ENCODE measurements at places on chromosomes 6 and 20.

GRCh38 chr20:9148291-9148690, 79.4 kb downstream of the PLCB4 start:
- no peak for DNase-seq

DNA sequence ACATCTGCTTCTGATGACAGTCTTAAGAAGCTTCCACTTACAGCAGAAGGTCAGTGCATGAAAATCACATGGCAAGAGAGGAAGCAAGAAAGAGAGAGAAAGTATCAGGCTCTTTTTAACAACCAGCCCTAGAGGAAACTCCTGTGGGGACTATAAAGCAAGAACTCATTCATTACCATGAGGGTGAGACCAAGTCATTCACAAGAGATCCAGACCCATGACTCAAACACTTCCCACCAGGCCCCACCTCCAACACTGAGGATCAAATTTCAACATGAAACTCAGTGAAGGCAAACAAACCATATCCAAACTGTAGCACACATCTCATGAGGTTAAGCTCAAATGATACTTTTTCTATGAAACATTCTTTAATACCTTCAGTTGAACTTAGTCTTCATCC, 643.2 kb upstream of the SYNCRIP start:
- DNase-seq = no peak

GRCh38 chr6:1494671-1495070, 105.3 kb downstream of the FOXF2 start:
- no peak for DNase-seq

DNA sequence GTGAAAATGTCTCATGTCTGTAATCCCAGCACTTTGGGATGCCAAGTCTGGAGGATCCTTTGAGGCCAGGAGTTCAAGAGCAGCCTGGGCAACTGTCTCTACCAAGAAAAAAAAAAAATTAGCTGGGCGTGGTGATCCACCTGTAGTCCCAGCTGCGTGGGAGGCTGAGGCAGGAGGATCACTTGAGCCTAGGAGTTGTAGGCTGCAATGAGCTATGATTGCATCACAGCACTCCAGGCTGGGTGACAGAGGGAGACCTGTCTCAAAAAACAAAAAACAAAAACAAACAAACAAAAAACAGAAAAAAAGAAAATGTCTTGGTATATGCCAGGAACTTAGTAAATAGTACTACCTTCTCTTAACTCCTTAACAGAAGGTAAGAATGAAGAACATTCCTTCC, 31.4 kb upstream of the TMEM14A start:
- DNase-seq = no peak

DNA sequence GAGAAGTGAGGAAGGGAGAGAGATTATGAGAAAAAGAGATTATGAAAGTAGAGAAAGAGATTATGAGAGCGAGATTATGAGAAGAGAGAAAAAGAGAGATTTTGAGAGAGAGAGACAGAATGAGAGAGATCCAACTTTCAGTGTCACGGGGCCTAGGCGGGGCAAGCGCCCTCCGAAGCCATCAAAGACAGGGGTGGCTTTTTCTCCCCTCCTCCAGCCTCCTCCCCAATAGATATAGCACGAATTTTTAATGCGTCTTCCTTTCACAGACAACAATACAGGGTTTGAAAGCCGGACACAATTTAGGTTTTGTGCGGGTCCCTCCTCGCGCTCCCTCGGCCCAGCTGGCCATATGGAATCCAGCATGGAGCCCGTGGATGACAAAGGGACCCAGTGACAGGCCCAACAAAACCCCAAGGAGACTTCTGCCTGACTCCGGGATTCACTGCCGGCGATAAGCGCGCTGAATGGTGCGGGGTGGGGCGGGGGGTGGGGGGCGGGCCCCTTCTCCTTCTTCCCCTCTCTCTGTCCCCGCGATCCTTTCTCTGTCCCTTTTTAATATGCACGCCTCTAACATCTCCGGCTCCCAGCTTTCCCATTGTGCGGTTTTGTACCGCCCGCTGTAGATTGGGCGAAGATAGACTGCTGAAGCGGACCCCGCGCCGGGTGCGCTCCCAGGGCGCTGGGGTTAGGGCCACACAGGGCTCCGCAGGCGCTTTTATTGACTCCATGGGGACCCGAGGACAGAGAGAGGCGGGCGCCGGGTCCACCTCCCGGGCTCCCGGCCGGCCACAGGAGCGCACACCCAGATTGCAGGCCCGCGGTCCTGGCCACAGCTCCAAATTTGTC, 5.4 kb downstream of the NKX2-2 start:
- no peak for DNase-seq

DNA sequence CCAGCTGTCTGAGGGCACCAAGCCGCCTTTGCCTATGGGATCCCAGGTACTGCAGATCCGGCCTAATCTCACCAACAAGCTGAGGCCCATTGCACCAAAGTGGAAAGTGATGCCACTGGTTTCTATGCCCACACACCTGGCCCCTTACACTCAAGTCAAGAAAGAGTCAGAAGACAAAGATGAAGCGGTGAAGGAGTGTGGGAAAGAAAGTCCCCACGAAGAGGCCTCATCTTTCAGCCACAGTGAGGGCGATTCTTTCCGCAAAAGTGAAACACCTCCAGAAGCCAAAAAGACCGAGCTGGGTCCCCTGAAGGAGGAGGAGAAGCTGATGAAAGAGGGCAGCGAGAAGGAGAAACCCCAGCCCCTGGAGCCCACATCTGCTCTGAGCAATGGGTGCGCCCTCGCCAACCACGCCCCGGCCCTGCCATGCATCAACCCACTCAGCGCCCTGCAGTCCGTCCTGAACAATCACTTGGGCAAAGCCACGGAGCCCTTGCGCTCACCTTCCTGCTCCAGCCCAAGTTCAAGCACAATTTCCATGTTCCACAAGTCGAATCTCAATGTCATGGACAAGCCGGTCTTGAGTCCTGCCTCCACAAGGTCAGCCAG, 283.0 kb downstream of the TSHZ2 start:
- no peak for DNase-seq

DNA sequence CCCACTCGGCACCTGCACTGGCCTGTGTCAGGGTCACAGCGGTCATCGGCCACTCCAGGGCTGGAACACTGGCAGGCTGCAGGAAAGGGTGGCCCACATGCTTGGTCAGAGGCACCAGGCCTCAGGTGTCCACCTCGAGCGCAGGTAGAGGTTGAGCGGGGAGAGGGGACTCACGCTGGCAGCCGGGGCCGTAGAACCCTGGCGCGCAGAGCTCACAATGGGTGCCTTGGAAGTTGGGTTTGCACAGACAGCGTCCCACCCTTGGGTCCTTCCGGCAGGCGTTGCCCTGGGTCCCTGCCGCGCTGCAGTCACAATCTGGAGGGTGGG, 28.9 kb downstream of the LAMA5 start:
- DNase-seq = no peak

DNA sequence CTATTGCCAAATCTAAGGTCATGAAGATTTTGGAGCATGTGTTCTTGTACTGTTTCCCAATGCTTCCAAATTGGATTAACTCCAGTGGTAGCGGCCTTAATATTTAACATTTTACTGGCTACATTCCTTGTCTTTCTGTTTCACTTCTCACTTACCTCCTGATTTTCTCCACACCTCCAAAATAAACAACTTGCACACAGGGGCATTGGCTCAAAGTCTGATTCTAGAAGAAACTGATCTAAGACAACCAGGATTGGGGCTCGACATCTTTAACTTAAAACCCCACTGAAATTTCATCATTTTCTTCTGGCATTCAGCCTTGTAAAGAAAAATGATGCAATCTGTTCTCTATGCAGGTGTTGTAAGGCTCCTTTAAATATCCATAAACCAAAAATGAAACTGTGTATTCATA, 557.9 kb upstream of the ID4 start:
- DNase-seq = no peak

DNA sequence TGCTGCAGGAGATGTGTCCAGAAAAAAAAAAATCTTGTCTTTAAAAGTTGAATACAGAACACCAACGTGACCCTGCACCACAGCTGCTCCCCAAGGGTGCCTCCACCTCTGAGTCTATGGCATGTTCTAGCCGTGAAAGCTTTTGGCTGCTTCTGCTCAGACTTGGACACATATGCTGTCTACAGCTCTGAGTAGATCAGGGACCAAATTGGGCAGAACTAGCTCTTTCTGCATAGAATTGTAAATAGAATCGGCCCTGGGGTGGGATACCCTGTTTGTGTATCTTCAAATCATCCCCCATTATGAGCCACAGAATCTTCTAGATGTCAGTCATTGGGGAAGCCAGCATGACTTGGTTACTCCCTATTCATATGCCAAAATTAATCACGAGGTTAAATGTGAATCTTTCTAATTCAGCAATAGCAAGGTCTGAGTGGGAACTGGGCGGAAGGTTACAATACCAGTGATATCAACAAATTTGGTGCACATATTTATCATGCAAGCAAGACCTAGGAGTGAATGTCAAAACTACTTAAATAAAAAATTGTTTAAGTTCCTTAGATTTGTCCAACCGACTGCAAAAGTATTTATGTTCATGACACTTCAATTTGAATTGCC, 302.8 kb downstream of the KIF16B start:
- no peak for DNase-seq

GRCh38 chr6:160871320-160871719, 120.2 kb upstream of the MAP3K4 start:
- no peak for DNase-seq

- DNase-seq = no peak
Measured at GRCh38 chr20:54716790-54717189, 241.4 kb downstream of the DOK5 start.

DNA sequence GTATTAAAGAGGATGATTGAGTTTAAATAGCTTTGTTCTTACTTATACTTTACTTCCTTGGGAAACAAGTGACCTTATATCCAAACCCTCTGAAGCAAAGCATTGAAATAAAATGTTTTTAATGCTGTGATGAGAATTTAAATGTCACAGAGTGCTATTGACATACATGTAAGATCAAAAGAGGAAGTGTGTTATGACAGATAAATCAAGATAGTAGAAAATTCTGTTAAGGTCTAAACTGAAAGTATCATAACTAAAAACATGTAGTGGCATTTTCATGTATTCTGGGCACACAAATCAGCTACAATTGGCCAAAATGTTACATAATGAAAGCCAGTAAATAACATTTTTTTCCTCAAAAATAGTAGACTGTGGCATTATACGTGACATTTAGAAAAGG, 318.0 kb downstream of the GRIK2 start:
- no peak for DNase-seq

DNA sequence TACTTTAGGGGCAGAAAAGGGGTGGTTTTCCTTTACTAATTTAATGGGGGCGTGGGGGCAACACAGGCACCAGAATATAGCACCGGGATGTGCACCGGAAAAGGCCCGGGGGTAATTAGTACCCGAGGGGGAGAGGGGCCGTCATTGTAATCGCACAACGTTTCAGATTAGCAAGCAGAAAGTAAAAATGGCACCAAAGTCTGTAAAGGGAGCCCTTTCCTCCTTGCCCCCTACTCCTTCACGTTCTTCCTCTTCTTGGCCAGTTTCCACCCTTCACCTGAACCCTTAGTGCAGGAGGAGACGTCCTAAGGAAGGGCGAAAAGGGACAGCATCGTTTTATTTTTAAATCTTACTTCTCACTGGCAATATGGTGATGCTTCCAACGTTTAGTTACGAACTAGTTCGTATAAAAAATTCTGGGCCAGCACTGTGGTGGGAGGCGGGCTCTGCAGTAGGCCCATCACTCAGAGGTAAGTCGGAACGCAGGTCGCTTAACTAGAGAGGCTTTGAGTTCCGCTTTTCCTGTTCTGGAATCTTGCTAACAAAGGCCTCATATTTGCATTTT, 742 bp upstream of the CEP85L start:
- DNase-seq = no peak

GRCh38 chr6:143605906-143606521, 71.8 kb upstream of the PHACTR2 start:
- no peak for DNase-seq

DNA sequence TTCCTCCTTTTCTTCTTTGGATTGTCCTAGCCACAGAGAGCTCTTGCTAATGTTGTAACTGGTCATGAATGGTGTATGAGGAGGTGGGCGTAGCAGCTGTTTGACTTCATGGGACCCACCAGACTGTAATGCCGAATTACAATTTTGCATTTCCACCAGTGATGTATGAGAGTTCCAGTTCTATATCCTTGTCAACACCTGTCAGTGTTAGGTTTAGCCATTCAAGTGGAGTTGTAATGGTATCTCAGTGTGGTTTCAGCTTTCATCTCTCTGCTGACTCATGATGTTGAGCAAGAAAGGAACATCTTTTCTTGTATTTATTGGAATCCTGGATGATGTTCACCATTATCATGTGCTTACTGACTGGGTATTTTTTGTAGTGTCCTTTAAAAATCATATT, 5.1 kb downstream of the IGF2R start:
- no peak for DNase-seq

DNA sequence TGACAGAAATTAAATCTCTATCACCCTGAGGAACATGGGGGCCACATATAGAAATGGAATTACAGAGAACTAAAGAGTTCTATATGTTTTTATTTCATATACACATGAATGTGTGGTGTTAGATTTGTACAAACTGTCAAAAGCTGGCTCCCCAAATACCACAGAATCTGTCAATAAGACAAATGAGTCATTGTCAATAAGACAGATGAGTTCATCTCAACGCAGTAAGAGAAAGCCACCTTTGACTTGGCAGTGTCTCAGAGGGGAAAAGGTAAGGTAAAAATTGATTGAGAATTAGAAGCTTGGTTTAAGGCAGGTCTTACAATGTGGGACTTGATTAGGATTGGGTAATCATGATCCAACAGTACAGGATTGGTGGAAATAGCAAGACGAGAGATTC, 124.2 kb upstream of the GPR6 start:
- DNase-seq = no peak

DNA sequence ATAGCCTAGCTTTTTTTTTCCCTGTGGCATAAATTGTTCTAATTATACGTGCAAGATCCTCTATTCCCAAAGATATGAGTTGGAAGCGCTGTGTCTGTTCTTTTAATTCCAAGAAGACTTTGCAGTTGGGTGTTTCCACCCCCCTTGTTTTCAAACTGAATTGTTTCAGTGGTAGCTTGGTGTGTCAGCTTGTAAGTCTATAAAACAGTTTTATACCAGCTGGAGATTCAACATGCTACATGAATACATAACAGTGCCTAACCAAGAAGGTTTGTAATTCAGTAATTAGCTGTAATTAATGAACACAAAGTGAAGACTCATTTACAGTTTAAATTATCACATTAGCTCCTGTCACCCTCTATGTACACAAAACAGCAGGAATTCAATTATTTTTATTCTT, 154.0 kb downstream of the ZNF217 start:
- no peak for DNase-seq

DNA sequence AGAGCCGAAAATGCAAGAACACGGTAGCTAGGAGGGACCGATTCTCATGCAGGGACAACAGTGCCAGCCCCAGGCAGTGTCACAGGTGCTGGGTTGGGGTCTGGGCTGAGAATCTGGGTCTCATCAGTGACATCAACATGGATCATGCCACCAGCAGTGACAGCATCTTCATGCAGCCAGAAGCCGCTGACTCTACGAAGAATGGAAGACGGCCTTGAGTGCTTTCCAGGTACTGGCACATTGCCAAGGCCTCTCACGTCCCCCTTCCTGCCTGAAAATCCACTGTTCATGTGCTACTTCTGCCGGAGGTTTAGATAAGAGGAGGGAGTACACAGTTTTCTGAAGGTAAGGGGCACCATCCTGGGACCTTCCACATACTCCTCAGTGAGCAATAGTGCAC, 141.1 kb upstream of the FOXQ1 start:
- no peak for DNase-seq
